RPMI8226 (cell line): ENCODE measurements at places on chromosomes 2 and 18.

DNA sequence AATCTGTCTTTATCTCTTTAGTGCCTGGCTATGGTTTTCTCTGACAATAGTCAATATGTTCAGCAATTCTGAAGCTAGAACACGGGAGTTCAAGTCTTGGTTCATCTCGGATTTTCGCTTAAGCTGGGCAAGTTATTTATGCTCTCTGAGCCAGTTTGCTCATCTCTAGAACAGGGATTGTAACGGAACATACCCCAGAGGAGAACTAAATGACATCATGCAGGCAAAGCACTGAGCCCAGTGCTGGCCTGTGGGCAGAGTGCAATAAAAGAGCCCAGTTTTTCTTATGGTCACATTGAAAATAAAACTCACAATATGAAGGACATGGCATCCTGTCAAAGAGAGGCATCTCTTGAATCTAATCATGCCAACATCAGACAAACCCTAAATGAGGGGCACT, 143.9 kb downstream of the ZBTB7C start:
- no peak for DNase-seq

GRCh38 chr18:31439807-31440325, 7.7 kb upstream of the DSG3 start:
- no peak for DNase-seq

- no peak for DNase-seq
Observed at GRCh38 chr2:3751806-3752205, 48.4 kb downstream of the DCDC2C start.

- DNase-seq, result no peak
Observed at GRCh38 chr18:22439447-22439846, 21.7 kb upstream of the CTAGE1 start.

DNA sequence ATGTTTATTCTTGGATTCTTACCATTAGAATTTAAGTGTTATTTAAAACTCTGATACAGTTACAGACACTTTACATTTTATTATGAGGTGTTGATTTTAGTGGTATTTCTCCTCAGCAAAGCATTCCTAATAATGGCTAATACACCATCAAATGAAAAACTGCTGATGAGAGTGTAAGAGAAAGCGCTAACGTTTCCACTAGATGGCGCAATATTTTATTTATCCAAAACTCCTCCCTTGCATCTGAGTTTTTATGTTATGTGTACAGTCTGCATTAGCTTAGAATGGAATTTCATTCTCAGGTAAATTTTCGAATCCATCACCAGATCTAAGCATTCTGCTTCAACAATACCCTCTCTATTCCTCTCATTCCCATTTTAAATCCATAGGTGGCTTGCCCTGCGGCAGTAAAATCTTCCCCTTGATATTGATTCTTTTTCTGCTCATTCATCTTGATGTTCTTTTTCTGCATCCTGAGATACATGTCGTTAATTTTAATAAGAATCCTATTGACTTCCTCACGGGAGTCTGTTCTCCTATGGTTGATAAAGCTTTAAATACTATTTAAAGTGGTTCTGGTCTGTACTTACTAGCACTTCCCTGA, 53.9 kb downstream of the PRKRA start:
- peak; percentile 67 for DNase-seq

- DNase-seq, result no peak
Observed at GRCh38 chr2:236600158-236600557, 30.5 kb downstream of the ACKR3 start.

DNA sequence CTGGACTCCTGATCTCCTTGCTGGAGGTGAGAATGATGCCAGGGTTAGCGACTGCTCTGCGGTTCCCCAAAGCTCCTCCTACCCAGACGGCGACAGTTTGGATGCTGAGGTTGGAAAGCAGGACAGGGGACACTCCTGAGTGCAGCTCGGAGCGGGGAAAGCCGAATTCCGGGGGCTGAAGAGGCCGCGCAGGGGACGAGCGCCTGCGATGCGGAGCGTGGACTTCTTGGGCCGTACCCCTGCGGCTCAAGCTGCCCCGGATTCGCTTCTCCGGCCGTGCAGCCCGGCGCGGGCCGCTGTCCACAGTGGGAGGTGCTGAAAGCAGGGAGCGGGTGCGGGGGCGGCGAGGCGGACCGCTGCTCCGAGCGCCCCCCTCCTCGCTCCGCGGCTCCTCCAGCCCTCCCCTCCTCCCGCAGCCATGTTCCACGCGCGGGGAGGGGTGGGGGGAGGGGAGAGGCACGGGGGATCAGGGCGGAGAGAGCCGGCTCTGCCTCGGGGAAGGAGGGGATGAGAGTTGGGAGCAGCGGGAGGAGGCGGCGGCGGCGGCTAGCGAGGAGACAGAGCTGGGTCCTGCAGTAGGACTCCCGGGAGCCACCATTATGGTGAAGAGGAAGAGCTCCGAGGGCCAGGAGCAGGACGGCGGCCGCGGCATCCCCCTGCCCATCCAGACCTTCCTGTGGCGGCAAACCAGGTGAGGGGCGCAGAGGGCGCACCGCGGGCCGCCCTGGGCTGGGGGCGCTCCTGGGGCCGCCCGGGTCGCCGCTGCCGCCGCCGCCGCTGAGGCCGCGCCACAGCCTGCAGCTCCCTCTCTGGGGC, at the start of gene UNC80:
TSS of gene UNC80 (plus strand) at position 359 of the 816 bp plus-strand sequence. CDS start at position 600, 241 bp downstream.
- peak; percentile 58 for DNase-seq

DNA sequence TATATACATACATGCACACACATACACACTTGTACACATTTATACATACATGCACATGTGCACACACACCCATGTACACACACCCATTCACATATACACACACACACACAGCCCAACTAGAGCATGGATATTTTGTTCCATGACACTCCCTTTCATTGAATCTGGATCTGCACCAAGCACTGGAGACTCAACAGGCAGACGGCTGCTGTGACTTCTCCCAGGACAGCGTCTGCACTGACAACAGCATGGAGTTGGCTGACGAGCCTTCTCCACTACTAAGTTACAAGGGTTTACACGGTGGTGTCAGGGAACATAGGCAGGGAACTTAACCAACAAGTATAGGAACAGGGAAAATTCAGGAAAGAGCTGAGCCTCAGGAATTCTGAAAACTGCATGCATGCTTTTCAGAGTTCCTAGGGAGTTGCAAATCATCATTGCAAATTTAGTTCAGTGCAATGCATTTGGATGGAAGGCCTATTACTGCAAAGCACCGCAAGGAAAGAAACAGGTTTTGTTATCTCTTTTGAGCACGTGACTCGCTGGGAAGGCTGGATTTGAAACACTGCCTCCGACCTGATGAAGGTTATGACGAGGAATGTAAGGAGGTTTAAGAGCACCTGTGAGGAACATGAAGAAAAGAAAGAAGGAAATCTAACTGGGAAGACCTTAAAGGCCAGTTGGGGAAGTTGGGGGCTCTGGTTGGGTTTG, 35.9 kb downstream of the TMEM18 start:
- DNase-seq, result no peak

GRCh38 chr2:102749938-102750337, 11.9 kb upstream of the TMEM182 start:
- DNase-seq, result peak; percentile 16

DNA sequence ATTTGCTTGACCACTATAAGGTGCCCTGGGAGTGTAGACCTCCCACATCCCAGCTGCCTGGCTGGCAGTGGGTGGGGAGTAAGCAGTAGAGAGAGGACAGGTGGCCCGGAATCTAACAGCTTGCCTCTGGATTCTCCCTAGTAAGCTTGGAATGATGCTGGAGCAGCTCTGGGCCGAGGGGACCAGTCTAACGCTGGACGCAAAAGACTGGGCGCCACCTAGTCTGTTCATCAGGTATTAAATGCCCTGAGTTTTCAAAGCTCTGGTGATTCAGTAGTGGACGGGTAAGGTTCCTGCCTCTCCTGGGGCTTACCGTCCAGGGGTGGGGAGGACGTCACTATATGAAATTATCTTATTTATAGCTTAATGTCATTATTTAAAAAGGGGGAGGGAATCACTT, 648 bp upstream of the LYPD6B start:
- DNase-seq, result no peak

DNA sequence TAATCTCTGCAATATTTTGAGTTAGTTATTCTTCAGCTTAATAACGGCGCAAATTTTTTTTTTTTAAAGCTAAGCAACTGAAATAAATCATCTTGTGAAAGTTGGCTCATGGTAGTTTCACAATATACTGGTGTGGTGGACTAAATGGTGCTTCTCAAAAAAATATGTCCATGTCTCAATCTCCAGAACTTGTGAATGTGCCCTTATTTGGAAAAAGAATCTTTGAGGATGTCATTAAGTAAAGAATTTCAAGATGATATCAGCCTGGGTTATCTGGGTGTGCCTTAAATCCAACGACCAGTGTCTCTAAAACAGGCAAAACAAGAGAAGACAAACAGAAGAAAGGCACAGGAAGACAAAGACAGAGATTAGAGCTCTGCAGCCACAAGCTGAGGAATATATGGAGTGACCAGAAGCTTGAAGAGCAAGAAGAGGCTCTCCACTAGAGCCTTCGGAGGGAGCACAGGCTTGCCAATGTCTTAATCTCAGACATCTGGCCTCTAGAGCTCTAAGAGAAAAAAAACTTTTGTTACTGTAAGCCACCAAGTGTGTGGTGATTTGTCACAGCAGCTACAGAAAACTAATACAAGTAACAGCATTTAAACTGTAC, 71.4 kb downstream of the HNMT start:
- no peak for DNase-seq

- peak; percentile 100 for DNase-seq
Observed at GRCh38 chr18:46343931-46344372, 239.8 kb downstream of the HAUS1 start.

- no peak for DNase-seq
Observed at GRCh38 chr18:48986851-48987761, 36.3 kb upstream of the SMAD7 start.

DNA sequence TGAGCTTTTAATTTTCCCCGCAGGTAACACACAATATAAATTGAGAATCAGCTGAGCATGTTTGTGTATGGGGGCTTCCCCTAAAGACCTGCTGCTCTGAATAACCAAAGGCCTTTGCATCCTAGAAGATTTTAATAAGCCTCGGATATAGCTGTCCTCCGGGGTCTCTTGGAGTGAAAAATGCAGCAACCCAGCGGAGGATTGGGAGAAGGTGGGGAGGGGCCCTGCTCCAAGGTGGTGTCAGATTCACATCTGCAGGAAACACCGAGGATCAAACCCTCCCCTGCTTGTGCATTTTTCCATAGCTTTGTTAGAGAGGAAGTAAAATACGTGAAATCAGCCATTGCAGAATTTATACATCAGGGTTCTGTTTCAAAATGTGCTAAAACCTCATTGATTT, 63.0 kb upstream of the OTOF start:
- no peak for DNase-seq

- DNase-seq, result no peak
Observed at GRCh38 chr2:198452327-198452726, 647.9 kb downstream of the PLCL1 start.

DNA sequence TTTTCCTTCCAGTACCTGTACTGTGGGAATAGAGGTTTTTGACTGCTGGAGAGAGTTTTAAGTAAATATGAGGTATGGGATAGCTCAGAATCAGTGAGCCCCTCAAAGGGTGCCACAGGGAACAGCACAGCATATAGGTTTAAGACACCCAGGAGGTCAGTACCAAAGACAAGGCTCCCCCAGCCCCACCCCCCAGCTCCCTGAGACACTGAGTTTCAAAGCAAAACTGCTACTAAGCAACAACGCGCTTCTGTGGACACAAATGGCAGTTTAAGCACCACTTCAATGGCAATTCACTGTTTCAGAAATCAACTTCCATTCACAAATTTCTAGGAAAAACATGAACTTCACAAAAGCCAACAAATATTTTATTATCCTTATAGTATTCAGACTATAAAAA, 15.2 kb downstream of the E2F6 start:
- DNase-seq, result no peak

DNA sequence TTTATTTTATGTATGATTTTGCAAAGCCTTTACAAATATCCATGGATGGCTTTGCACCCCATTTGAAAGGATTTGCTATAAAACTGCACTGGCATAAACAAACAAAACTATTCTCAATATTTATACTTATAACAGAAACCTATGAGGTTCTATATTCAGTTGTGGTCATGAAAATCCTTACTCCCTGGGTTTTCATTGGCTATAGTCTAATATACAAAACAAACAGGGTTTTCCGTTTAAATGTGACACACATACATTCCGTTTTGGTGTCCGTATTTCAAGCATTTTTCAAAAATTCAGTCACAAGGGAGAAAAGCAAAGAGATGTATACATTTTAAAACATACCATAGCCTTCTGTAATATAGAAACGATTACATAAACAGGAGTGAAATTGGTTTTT, 100.0 kb downstream of the TCF4 start:
- no peak for DNase-seq

DNA sequence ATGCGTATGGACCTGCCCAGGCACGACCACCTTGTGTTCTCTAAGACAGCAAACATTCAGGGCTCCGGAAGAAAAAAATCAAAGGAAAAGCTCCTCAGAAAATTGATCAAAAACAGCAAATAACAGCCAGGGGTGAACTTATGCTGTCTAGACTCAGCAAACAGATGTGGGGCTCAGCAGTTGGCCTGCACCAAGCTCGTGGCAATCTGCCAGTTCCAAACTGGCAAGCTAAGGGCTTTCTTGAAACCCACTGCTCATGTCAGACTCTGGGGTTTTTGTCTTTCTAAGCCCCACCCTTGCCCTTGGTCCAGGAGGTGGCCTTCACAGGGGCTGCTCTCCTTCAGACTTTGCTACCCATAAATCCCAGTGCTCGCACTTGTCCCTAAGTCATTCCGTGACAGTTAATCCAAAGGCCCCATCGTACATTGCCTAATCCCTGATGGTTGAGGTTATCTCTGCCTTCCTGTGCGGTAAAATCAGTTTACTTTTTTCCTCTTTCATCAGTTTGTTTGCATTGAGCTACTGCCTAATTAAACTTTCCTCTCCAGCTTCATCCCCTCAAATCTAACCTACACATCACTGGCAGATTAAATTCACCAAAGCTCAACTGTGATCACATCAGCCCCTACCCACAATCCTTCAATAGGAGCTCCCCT, 408.0 kb downstream of the LRATD1 start:
- peak; percentile 53 for DNase-seq

- peak; percentile 15 for DNase-seq
Observed at GRCh38 chr2:158009399-158009798, 92.3 kb upstream of the UPP2 start.

DNA sequence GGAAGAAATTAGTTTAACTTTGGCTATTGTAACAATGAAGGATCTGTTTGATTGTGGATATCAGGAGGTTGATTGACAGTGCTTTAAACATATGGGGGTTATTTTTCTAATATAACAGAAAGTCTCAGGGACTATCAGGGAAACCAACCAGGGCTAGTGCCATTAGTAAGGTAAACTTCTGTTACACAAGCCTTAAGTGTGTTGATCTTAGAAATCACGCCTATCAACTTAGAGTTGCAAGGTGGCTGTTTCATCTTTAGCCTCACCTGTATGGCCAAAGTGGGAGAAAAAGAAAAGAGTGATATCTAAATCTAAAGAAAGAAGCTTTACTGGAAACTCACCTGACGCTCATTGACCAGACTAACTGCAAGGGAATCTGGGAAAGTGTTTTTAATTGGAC, 62.1 kb downstream of the GLS start:
- no peak for DNase-seq

GRCh38 chr2:226074391-226074790, 674.9 kb downstream of the NYAP2 start:
- DNase-seq, result no peak
